H7 (cell line): ENCODE measurements at places on chromosomes 16 and 17. TPM values are rescaled to one million over a fixed set of nuclear protein-coding genes. Genes with fewer than 3 reads are reported as not detected.

DNA sequence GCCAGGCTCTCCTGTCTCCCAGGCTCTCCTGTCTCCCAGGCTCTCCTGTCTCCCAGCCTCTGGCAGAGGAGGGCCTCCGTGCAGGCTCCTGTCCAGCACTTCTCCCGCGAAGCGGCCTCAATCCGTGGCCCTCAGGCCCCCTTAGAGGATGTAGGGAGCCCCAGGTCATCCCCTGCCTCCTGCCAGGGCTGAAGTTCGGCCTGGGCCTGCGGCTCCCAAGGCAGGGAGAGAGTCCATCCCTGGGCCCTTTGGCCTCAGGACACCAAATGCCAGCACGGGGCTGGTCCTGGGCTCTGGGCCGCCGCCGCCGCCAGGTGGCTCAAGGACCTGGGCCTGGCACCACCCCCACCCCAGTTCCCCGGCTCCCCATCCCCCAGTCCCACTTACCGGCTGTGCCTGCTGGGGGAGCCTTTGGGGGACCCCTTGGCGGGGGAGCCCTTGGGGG, 370 bp downstream of the EVPL start:
- peak; percentile 36 for DNase-seq

- no peak for DNase-seq
Measured at GRCh38 chr17:49738456-49739163, 25.3 kb downstream of the FAM117A start.

B9D1 gene
- total RNA-seq, result 61.5 and 63.5 TPM in 2 replicates

DNA sequence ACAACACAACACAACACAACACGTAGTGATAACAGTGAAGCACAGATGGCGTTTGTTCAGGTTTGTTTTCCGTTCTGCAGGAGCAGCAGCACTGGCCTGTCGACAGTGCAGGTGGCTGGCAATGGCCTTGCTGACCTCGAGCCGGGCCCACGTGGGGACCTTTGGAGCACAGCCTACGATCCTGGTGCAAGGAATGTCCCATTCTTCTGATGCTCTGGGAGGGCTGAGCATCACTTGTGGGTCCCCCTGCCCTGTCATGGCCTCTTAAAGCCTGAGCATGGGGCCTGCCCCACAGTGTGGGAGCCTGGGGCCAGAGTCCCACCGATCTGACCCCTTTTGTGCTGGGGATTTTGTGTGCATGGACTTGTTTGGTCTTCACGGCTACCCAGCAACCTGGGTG, 6.8 kb downstream of the MAP2K3 start:
- DNase-seq, result peak; percentile 37

- DNase-seq, result peak; percentile 54
Measured at GRCh38 chr17:81025741-81026129, 9.2 kb upstream of the BAIAP2 start.

DNA sequence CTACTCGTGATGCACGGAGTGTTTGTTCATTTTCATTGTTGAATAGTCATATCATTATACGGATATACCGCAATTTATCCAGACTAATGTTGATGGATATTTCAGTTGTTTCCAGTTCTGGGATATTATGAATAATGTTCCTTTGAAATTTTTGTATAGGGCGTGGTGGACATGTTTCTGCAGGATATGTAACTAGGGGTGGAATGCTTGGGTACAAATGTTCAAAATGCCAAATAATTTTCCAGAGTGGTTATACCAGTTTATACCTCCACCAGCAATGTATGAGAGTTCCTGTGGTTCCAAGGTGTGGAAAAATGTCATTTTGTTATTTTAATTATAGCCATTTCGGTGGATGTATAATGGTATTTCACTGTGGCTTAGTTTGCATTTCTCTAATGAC, 53.6 kb downstream of the NUP88 start:
- no peak for DNase-seq

SPHK1 gene
- 1.9 and 4.8 TPM in 2 replicates for total RNA-seq

DNA sequence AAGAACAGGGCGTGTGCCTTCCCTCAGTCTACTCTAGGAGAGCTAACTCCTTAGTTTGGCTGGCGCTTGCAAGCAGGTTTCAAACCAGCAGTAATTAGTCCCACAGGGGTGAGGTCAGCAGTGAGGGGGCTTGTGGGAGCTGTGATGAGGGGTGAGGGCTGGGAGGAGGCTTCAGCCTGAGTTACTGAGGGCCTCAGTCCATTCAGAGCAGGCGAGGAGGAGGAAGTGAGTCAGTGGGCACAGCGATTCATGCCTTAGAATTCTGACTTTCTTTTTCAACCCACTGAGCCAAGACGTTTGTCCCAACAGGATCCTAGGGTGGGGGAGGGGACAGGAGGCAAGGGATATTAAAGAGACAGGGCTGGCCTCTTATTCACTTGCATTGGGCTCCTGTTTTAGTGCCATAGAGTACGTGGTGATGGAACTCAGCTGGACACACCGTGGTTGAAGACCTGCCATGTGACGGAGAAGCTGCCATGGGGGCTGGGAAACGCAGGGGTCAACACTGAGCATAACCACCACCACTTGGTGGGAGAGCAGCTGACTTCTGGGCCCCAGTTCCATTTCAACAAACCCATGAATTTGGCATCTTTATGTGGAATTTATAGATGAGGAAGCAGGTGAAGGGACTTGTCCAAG, 8.3 kb upstream of the ITGA3 start:
- DNase-seq, result no peak

GRCh38 chr17:61444075-61444474, 8.1 kb upstream of the TBX4 start:
- DNase-seq, result no peak

DNA sequence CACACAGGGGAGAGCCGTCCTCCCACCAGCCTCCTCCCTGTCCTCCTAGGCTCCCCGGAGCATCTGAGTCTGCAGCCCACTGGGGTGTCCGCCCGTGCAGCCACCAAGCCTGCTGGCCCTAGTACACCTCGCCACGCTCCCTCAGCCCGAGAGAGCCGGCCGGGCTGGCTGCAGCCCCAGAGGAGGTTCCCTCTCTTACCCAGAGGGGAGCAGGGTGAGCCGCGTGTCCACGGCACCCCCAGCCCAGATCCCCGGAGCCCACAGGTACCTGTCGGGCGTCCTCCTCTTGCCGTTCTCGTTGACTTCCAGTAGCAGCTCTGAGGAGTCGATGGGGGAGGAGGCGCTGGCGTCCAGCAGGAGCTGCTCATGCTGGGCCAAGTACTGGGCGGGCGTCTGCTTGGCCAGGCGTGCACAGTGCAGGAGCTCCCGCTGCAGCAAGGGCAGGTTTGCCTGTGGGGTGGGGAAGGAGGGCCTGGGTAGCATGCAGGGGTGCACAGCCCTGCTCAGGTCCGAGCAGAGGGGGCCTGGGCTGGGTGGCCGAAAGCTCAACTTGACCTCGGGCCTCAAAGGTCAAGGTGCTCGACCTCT, 19.3 kb upstream of the PABPN1L start:
- no peak for DNase-seq

DNA sequence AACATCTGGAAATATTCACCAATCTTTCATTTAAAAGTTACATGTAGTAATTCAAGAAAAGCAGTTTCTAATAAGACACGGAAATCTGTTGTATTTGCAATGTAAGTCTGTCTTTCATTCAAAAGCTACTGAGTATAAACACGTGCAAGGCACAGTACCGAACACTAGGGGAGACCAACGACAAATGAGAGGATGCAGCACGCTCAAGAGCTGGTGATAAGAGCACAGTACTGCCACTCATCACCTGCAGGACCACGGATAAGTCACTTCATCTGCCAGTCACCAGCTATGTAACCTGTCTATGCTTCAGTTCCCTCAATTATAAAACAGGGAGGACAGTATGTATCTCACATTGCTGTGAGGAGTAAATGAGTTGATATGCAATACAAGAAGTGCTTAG, 67.1 kb downstream of the CLEC18A start:
- DNase-seq, result peak; percentile 38
